Left ventricle myocardium superior (tissue), 1 donor: ENCODE measurements at places on chromosomes 6 and 20. TPM values are rescaled to one million over a fixed set of nuclear protein-coding genes. Genes with fewer than 3 reads are reported as not detected.

The MOXD1 gene
- total RNA-seq: 3.5 TPM

The LATS1 gene
- total RNA-seq: 12.2 TPM

- no peak for DNase-seq
Measured at GRCh38 chr6:57182017-57182432, 9.9 kb downstream of the BAG2 start.

DNA sequence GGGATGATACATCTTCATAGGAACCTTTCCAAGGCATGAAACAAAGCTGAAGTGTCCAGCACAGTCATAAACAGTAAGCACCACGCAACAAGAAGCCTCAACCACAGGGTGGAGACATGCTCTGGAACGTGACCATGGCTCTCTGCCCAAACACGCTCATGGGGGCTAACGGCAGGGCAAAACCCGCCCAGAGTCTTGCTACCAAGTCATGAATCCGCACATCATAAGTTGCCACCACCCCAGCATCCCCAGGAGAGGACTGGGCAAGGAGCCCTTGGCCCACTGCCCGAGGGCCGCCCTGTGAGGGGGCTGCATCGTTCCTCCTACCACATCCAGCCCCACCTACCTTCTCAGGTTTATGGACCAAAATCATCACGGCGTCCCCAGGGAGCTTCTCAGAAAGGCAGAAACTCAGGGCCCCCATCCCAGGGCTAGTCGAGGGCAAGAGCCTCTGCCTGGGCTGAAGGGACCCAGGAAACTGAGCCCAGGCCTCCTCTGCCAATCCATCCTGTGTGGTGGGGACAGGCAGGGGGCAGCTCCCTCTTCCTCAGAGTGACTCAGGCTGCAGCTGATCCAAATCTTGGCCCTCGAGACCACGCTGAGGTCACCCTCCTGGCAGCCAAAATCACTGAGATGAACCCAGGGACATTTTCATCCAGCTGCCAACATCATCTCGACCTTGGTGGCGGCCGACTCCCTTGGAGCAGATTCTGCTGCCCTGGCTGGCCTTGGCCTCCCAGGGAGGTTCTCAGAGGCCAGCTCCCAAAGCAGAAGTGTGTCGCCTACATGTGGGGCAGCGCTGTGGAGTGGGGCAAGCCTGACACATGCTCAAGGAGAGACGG is 42.6 kb downstream of the BMP7 start:
- peak; percentile 59 for DNase-seq

DNA sequence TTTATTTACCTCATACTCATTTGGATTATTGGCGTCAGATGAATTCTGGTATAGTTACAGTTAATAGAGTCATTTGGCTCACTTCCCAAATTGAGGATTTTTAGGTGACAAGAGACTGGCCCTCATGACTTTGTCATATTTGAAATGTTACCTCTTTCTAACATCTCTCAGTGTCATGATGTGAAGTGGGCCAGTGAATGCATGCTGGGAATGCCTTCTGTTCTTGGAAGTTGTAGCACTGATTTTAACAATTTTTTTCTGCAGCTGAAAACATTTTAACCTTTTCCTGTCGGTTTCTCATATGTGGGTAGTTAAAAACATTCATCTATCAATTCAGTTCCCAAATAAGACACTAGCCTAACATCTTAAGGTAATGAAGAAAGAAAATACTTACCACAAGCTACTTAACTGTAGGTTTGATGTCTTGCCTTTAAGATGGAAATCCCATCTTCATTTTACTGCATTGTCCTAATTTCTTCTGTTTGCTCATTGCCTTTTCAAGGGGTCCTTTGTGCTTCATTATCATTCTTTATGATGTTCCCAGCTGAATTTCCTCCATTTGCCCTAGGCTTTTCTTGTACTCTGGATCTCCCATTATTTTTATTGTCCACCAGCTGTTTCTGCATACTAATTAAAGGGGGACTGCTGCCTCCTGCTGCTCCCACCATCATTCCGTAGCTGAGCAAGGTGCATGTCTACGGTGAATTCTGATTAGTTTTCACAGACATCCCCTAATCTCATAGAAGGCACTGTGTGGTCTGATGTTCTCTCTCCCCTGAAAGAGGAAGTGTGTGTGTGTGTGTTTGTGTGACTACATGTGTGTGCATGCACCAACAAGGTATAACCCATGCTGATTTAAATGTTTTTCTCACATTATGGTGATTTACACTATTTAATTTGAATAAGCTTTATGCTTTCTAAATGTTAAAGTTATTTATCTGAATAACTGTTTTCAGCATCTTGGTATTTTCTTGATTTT is 109.5 kb downstream of the B3GAT2 start:
- no peak for DNase-seq

The SLC22A3 gene
- total RNA-seq: 1.3 TPM

The IL17A gene
- not detected for total RNA-seq

The ADAT2 gene
- total RNA-seq: 1.9 TPM

GRCh38 chr20:7463290-7463689 is 477.0 kb downstream of the HAO1 start:
- no peak for DNase-seq

- DNase-seq: no peak
Measured at GRCh38 chr6:32167154-32167760, 2.9 kb downstream of the EGFL8 start.

- DNase-seq: no peak
Measured at GRCh38 chr6:100761841-100762240, 119.3 kb downstream of the ASCC3 start.

DNA sequence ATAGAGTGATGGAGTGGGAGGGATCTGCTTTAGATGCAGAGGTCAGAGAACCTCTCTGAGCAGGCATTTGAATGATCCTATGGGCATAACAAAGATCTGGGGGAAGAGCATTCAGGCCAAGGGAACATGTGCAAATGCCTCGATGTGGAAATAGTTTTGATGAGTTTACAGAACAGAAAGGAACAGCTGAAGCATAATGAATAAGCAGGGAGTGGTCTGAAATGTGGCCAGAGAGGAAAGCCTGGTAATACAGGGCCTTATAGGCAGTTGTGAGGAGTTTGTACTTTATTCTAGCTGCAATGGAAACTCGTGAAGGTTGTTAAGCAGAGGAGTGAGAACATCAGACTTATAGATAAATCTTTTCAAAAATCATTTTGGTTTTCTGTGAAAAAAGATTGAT is 33.0 kb upstream of the ME1 start:
- no peak for DNase-seq

DNA sequence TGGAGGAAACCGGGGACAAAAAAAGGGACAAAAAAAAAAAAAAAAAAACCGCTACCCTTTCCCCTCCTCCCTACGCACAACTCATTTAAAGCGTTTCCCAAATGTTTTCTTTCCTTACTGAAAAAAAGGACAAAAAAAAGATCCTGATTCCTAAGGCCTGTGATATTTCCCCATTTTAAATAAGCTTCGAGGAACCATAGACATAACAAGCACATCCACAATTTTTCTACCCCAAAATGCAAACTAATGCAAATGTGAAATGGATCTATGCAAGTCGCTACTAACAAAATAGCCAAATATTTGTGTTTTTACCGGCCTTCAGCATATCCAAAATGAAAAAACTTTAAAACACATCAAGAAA is 1.4 kb upstream of the ZNF217 start:
- no peak for DNase-seq

DNA sequence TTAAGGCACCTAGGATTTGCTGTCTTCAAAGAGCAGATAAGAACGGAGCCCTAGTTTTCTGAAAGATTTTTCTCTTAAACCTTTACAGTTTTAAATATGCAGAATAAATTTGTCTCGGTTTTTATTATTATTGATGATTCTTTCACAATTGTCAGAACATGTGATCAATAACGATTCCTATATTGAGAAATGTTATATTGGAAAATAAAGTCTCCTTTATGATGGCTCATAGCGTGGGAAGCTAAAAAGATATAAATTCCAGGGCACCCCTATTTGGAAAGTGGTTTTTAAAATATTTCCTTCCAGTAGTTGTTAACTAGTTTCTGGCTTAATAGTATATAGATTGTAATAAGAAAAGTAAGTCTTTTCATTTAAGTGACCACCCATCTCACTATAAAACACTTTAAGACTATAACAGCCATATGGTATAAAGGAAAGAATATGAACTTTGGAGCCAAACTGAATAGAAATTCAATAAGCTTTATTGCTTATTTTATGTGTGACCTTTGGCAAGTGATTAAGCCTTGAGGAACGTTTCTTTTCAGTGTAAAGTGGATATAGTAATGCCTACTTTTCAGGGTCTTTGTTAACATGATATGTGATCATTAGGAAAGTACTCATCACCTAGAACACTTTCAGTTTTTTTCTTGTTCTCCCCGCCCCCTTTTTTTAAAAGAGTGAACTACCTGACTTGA is 369.6 kb downstream of the LAMA2 start:
- no peak for DNase-seq

- DNase-seq: no peak
Measured at GRCh38 chr6:7588506-7588905, 1.5 kb upstream of the SNRNP48 start.

GRCh38 chr6:105111871-105112270 is 67.9 kb downstream of the POPDC3 start:
- DNase-seq: no peak

DNA sequence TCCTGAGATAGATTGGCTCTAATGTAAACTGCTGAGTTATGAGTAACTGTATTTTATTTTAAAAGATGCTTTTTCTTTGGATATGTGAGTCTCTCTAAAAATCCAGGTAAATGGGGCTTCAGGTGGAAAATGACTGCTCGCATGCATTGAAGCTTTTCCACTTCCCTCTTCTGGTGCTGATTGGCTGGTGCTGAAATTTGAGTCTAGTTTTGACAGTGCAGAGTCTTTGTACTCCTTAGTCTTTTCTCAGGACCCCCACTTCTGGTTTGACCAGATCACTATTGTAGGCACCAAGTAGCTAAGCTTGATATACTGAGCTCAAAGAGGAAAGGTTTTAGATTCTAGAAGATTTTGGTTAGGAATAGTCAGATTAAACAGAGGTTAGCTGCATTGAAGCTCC is 60.7 kb upstream of the TULP4 start:
- no peak for DNase-seq

DNA sequence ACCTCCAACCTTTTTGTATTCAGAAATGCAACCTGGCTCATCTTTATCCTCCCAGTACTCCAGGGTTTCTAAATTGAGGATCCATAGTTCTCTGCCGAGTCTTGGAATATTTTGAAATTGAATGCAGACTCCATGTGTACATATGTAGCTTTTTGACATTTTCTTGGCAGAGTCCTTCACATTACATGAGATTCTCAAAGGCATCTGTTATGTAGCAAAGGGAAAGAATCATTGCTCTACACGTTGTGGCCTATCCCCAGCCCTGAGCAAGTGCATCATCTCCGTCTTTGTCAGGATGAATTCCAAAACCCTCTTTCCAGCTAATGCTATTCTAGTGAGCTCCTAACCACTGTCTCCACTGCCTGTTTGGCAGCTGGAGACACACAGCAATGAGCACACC is 742.9 kb downstream of the DHX35 start:
- DNase-seq: no peak

The NR2E1 gene
- total RNA-seq: not detected

DNA sequence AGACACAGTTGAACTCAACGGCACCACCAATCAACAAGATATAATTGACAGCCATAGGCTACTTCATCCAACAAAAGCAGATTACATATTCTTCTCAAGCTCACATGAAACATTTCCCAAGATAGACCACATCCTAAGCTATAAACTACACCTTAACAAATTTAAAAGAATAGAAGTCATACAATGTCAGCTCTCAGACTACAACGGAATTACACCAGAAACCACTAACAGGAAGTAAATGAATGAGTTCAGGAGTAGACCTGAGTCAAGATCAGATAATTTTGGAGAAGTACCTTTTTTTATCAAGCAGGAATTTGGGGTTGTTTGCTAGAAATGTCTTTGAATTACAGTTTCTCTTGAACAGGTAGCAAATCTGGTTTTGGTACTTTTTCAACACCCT is 237.8 kb downstream of the TBX18 start:
- DNase-seq: no peak

- DNase-seq: peak; percentile 45
Measured at GRCh38 chr6:107318100-107318736, 141.1 kb downstream of the PDSS2 start.

- DNase-seq: no peak
Measured at GRCh38 chr6:14673201-14673600, 555.6 kb downstream of the CD83 start.

DNA sequence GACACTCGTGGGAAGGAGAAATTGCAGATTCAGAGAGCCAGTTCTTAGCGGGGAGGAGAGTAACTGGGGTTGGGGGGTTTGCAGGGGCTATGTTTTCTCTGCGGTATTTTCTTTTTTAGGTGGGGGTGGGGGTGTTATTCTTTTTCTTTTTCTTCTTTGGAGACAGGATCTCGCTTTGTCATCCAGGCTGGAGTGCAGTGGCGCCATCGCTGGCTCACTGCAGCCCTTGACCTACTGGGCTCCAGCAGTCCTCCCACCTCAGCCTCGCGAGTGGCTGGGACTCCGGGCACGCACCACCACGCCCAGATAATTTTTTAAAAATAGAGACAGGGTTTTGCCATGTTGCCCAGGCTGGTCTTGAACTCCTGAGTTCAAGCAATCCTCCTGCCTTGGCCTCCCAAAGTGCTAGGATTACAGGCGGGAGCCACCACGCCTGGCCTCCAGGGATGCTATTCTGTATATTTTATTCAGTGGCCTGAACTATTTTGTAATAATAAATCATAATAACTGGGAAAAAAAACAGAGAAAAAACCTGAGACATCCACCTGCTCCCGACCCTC is 57.3 kb downstream of the UBE2V1 start:
- DNase-seq: no peak

DNA sequence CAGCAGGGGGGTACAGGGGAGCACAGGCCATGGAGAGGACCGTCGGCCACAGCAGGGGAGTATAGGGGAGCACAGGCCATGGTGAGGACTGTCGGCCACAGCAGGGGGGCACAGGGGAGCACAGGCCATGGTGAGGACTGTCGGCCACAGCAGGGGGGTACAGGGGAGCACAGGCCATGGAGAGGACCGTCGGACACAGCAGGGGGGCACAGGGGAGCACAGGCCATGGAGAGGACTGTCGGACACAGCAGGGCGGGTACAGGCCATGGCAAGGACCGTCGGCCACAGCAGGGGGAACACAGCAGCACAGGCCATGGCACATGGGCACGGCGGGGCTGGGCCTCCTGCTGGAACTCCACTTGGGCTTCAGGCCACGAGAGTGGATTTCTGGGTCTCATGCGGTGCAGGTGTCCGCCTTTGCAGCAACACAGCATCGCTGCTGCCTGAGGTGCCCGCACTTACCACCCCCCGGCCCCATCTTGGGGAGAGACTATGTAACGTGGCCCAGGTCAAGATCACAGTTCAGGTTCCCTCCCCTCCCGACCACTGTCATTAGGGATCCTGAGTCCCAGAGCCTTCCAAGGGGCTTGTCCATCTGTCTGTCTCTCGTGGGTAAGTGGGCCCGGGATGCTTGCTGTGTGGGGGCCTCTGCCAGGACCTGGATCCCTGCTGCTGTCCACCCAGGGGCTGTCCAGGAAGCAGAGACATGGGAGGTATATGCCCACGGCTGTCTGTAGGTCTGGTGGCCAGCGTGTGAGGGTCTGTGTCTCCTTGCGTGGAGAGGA is 2.5 kb downstream of the NPBWR2 start:
- DNase-seq: peak; percentile 14

The MAK gene
- 0.07 TPM for total RNA-seq

GRCh38 chr6:105810105-105810921 is 275.8 kb upstream of the PRDM1 start:
- no peak for DNase-seq
